ENCODE measurements at places on chromosomes 11 and 22. TPM values are rescaled to one million over a fixed set of nuclear protein-coding genes. Genes with fewer than 3 reads are reported as not detected.

DNA sequence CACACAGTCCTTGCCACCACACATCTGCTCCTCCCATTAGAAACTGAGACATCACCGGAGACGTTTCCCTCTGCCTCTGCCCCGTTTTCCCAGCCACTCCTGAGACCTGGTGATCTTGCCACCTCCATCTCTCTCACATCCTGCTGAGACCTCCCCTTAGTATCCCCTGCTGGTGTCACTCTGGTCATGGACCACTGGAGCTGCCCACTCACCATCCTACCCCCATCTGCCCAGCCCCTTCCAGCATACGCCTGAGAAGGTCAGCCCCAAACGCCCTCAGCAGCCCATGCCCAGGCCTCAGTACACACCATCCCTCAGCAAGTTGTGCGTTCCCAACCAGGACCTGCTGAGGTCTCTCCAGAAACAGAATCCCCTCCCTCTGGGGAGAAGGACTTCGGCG, 64.3 kb downstream of the SHANK2 start:
- no peak for DNase-seq

GRCh38 chr11:134027671-134028070, 41.2 kb upstream of the JAM3 start:
- no peak for DNase-seq

DNA sequence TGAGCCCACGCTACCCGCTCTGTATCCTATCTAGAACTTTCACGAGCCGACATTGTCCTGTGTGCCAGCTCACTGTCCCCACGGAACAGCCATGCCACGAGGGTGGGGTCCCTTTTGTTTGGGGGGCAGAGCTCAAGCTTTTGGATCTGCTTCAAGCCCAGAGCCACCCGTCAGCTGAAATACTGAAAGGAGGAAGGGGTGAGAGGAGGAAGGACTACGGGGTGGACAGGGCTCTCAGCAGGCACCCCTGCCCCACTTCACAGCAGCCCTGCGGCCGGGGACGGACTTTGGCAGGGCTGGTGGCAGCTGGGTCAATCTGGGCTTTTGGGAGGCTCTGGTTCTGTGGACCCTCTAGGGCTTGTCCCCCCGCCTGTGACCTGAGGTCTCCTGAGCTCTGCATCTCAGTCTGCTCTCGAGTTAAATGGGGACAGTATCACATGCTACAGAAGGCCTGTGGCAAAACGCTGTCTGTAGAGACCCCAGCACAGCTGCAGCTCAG, 30.0 kb upstream of the MUC5AC start:
- no peak for DNase-seq

GRCh38 chr11:69892237-69892985, 73.2 kb upstream of the FGF3 start:
- DNase-seq: no peak

GRCh38 chr11:70302419-70302752, 31.9 kb downstream of the PPFIA1 start:
- no peak for DNase-seq

DNA sequence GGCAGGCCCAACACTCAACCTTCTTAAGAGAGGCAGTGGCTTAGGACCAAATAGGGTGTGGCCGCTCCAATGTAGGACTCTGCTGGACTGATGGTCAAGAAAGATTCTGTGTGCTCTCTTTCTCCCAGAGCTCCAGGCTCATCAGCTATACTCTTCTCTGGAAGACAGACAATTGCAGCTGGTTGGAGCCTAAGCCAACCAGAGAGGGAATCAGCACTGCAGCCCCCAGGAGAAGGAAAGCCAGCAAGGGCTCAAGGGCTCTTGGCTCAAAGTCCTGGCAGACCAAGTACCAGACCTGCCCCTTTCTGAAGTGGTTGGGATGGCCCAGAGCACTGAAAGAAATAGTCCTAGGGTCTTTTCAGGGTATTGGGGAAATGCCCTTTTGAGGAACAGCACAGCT, 1077.3 kb downstream of the NTM start:
- DNase-seq: no peak

- no peak for DNase-seq
Observed at GRCh38 chr11:82639251-82639650, 94.4 kb downstream of the FAM181B start.

DNA sequence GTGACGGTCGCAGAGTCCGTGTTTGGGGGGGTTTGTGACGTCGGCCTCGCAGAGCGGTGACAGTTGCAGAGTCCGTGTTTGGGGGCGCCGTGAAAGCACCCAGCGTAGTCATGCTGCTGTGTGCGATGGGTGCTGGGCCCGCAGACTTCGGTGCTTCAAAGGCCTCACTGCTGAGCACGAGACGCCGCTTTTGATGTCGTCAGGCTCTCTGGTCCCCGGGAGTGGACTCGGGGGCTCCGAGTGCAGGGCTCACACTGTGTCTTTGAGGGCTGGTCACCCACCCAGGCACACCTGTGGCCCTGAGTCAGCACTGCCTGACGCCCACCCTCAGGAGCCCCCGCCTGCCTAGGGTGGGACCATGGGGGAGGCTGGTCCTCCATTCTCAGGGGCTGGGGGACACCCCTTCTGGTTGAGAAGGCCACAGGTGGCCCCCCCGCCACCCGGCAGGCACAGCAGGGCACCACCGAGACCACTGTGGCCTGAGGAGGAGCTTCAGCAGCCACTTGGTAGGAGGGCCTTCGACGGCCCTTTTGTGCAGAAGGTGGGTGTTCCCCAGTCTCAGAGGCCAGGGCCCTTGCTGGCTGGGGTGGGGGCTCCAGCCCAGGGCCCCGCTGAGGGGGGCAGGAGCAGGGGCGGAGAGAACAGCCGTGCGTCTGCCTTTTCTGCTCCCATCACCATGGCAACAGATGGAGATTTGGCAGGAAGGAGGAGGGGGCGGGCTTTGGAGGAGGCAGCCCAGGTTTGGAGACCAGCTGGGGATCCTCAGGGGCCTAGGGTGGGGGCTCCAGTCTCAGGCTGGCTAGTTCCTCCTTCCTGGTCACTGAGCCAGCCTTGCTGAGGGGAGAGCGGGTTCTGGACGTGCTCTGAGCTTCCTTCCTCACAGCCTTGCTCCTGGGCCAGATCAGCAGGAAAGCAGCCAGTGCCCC, 20.9 kb downstream of the BRSK2 start:
- peak; percentile 30 for DNase-seq

DNA sequence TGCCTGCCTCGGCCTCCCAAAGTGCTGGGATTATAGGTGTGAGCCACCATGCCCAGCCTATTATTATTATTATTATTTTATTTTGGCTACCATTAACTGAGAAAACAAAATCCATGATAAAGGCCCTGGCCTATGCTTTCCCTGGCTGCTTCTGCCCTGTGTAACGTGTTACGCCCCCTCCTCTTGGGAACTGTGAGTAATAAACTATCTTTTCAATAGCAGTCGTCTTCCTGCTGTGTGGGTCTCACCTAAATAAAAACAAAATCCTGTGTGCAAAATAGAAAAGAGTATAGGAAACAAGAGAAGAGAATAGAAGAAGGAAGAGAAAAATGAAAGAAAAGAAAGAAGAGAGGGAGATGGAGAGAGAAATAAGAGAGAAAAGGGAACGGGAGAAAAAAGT, 237.0 kb downstream of the MIAT start:
- DNase-seq: no peak

- DNase-seq: no peak
Observed at GRCh38 chr22:30868663-30869385, 99.8 kb downstream of the MORC2 start.

GRCh38 chr11:105862736-105863367, 159.2 kb downstream of the MSANTD4 start:
- no peak for DNase-seq

DNA sequence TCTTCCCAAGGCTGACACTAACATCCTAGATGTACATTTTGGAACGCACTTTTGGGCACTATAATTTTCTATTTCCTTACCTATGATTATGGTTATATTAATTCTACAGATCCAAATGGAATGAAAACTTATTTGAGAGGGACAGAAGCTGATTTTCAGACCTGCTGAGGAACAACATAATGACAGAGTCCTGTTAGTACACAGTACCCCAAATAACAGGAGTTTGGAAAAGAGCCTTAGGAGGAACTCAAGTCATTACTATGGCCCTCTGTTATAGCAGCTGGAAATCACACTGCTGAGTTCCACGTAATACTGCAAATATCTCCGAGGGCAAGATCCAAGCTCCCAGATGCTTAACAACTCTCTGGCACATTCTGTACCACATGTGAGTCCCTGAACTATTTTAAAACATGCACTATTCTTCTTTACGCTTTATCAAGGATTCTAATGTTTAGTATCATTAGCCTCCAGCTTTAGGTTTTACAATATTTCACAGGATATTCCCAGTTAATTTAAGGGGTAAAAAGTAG, 1027.7 kb upstream of the CCDC90B start:
- DNase-seq: no peak

GRCh38 chr11:83054001-83054400, 17.7 kb downstream of the RAB30 start:
- no peak for DNase-seq

GRCh38 chr11:78011301-78011700, 11.8 kb downstream of the KCTD14 start:
- DNase-seq: no peak

- DNase-seq: no peak
Observed at GRCh38 chr11:20163783-20164481, 3.7 kb upstream of the DBX1 start.

DNA sequence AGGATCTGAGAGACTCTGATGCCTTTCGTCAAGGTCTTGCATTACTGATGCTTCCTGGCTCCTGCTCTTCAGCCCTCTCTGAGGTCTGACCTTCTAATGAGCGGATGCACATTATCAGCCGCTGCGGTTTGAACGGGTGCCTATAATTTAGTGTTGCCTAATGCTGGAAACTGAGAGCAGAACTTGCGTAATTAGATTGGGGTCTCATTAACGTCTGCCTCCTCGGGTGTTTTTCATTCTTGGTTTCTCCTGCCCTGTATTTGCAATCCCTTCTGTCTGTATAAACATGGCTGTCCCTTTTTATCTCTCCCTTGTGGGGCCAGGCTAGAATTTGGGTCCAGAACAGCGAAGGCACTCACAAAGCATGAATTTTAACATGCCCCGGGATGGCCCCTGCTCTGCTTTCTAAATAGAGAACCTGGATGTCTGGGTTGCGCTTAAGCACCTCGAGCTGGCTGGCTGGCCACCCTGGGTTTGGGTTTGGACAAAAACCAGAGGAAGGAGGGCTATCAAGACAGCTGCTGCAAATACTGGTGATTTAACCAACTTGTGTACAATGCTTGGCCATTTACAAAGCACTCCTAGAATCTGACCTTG, 118.6 kb downstream of the TIMP3 start:
- DNase-seq: no peak

- no peak for DNase-seq
Observed at GRCh38 chr11:80365076-80365725, 924.4 kb upstream of the TENM4 start.

DNA sequence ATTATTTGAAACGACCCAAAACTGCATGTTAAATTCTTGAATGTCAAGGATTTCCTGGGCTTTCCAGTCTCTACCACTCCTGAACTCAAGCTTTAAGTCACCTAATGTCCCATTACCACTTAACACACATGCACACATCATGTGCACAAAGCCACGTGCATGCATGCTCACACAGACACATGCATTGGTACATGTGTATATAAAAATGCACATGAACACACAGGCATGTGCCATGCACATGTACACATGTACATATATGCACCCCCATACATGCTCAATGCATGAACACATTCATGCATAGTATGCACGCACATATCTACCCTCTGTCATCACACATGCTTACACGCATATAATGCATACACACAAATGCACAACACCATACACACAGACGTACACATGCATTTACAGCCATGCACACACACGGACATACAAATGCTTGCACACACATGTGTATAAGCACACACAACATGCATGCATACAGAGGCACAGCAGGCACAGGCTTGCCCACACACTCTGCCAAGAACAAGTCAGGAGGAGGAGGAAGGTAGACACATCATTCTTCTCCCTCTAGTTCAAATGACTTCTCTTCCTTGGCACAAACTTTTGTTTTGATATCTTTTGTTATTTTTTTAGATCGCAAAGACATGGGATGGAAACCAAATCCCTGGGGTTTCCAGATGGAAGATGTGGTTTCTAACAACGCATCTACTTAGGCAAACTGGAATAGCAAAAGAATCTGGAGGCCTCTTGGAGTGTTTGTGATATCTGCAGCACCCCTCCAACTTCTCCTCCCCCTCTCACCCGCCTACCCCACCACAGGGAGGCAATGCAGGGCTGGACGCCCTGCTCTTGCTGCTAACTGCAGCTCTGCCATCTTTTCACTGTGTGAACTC, 24.6 kb downstream of the RASD2 start:
- DNase-seq: no peak

DNA sequence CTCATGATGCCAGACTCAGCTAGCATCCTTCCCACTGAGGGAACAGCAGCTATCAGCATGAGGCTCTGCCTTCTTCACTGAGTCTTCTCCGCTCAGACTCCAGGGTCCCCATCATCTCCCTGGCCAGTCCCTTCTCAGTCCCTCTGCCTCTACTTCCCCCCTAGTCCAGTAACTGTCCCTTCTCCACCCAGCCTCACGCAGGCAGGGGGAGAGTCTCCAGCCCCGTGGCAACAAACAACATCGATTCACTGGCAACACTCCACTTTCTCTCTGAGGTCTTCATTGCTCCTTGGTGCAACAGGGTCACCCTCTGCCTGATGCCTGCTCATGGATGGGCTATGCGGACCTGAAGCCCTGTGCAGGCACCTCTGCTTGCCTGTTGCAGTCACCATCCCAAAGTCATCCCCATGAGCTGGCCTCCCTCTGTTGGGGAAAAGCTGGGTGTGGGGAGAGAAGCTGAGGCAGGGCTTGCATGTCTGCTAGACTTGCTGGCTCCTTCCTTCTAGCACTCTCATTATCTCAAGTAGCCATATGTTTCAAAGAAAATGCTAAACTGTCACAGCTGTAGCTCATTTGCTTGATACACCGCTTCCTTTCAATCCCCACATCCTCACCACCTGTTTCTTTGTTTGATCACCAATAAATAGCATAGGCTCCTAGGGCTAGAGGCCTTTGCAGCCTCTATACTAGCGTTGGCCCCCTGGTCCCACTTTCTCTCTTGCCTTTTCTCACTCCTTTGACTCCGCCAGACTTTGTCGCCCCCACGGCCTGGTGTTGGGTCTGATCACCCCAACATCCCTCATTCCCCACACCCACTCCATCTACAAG, 4.3 kb upstream of the BCR start:
- no peak for DNase-seq

DNA sequence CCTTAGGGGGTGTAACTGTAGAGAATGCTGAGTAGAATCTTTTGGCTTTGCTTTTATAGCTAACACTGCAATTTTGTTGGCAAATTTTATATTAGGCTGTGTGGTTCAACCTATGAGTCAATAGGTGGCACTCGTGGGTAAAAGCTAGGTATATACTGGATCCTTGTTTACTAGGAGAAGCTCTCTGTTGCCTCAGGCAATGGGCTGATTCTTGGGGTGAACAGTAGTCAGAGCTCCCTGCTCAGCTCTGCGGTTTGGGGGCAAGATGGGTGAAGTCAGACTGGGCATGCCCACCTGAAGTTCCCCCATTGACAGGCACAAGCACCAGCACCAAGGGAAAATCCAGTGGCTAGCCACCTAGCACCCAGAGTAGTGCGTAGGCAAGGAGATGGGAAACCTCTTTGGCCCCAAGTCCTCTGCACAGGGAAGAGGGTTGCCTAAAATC, 238.7 kb downstream of the FAM181B start:
- peak; percentile 2 for DNase-seq

Gene RFPL3
- not detected for total RNA-seq

Gene FGF3
- total RNA-seq: not detected

Gene OTOG
- total RNA-seq: not detected

Gene GRAMD1B
- total RNA-seq: 8.5 TPM

Gene TEX54
- not detected for total RNA-seq

Gene C11orf42
- not detected for total RNA-seq

Gene ARHGAP20
- 0.20 TPM for total RNA-seq

Gene MAML2
- total RNA-seq: 20.5 TPM

Gene PRR33
- not detected for total RNA-seq

Gene SNU13
- 155 TPM for total RNA-seq

Gene DDX10
- 38.5 TPM for total RNA-seq

Gene FUT4
- 5.9 TPM for total RNA-seq

Gene DERL3
- 5.7 TPM for total RNA-seq

Gene CLCF1
- 0.41 TPM for total RNA-seq

Data from neural crest cell (in vitro differentiated cells).